ENCODE measurements at places on chromosomes 1 and 21.

DNA sequence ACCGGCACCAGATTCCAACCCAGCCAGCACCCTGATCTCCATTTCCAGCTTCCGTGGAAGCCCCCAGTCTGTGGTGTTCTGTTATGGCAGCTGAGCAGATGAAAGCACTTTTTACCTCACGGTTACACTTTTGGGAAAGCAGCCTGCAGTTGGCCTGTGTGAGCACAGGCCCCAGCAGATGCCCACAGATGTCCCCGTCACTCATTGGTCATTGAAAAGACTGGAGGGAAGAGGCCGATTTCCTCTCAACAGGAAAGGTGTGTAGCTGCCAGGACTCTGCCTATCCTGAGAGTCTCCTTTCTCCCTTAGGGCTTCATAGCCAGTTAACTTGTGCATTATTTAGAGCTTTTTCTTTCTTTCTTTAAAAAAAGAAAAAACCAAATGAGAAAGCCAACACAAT is 123.0 kb downstream of the PCBP3 start:
- H3K4me1 ChIP-seq: no peaks in the 10 kb centered on the region
- DNase-seq: no peak
- no peaks in the 10 kb centered on the region for H3K36me3 ChIP-seq
- H3K27me3 ChIP-seq: no peaks in the 10 kb centered on the region

GRCh38 chr1:219121679-219122078 is 52.0 kb upstream of the LYPLAL1 start:
- H3K27me3 ChIP-seq: no peaks in the 10 kb centered on the region
- DNase-seq: no peak
- H3K36me3 ChIP-seq: no peaks in the 10 kb centered on the region
- H3K27ac ChIP-seq: peak overlapping the region; percentile 47

DNA sequence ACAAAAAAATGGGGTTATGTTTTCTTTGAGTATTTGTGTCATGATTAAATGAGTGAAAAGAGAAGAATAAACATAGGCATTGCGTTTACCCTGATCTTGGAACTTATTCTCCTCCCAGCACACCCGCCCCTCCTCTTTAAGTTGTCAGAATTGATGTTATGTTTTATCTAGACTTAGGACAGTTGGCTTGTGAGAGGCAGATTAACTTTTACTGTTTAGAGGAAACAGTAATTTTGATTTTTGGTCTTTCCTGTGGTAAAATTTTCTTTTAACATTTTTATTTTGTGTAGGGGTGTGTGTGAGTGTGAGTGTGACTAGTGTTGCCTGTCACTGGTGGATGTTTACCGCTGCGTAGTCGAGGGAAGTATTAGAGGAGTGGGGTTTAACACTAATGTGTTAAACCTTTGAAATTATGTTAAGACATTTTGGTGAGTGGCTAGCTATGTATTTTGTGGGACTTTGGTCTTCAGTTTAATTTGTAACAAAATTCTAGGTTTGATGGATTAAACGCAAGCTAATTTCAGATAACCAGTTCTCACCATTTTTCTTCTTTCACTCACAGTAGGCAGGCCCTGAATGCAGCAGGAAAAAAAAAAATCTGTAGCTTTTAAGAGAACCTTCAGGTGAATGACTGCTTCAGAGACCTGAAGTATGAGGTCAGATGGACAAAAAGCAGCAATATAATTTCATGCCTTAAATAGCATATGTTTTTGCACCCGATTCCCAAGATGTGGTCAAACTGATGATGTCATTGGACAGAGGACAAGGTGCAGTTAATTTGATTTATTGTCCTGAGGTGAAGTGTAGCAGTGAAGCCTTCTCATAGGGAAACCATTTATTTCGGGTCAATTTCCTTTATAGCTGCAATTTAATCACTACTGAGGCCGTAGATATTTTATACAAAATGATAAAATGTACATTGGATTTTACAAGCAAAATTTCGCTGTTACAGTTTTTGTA is 2.7 kb downstream of the POU2F1 start:
- peaks cover 67% of the 10 kb centered on the region for H3K4me1 ChIP-seq
- no peaks in the 10 kb centered on the region for H3K27me3 ChIP-seq
- no peaks in the 10 kb centered on the region for H3K36me3 ChIP-seq
- no peak for DNase-seq

DNA sequence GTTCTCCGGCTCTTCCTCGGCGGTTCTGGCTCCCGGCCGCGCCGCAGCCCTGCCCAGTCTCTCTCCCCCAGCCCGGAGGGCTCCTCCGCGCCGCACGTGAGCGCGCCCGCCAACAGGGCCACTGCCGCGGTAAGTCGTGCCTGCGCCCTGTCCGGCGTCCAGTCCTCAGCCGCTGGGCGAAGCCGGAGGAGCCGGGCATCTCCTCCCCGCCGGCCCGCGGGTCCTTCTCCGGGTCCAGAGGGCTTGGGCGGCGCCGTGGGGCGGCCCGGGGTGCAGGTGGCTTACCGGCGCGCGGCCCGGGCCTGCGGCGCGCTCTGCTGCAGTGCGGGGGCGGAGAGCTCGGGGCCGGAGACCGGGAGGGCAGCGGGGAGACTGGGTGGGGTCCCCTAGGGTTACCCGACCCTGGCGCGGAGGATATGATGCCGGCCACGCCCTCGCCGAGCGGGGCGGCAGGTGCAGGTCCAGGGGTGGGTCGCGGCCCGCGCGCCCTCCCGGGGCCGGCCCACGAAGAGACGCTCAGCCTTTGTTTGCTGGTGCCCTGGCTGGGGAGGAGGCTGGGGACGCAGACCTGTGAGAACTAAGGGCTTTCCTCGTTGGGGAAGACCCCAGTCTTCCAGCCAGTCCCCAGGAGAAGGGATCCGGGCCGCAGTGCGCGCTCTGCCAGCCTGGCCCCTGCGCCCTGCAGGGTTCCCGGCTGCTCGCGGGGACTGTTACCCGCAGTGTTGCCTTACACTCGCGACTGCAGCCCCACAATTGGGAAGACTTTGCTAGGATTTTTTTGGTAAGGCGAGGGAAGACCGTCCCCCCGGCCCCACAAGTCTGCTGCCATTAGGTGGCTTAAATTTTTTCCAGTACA is at the start of gene DOP1B:
DOP1B (plus strand) TSS at position 10 of the 856 bp plus-strand sequence. CDS start 7,910 bp downstream, outside the sequence.
- H3K4me1 ChIP-seq: peaks cover 28% of the 10 kb centered on the region
- no peaks in the 10 kb centered on the region for H3K27me3 ChIP-seq
- H3K27ac ChIP-seq: peak within 1 kb of the TSS; percentile 55
- H3K4me3 ChIP-seq: peak within 1 kb of the TSS; percentile 85
- no peaks in the 10 kb centered on the region for H3K36me3 ChIP-seq
- DNase-seq: no peak

GRCh38 chr1:51219022-51219421 is 17.1 kb upstream of the RNF11 start:
- H3K27me3 ChIP-seq: no peaks in the 10 kb centered on the region
- H3K27ac ChIP-seq: no peak overlapping the region
- no peak overlapping the region for H3K4me3 ChIP-seq

GRCh38 chr21:30104241-30104640 is 62.4 kb downstream of the CLDN17 start:
- no peak for DNase-seq
- H3K27me3 ChIP-seq: no peaks in the 10 kb centered on the region
- no peaks in the 10 kb centered on the region for H3K4me1 ChIP-seq
- H3K4me3 ChIP-seq: no peak overlapping the region
- no peak overlapping the region for H3K27ac ChIP-seq
- H3K36me3 ChIP-seq: no peaks in the 10 kb centered on the region

DNA sequence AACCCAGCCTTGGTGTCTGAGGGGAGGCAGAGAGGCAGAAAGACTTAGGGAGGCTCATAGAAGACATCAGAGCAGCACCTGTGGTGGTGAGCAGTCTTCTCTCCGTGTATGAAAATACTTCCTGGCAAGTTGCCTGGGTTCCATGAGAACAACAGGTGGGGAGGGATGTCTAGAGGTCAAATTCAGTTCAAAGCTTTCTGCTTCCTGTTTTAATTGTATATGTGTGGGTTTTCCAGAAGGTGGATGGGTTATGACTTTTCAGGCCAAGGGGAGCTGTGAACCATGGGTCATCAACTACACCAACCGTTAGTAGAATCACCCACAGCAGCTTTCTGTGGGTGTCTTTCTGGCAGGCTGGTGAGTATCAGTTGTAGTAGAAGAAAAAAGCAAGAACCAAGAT is 4.1 kb upstream of the FCRL2 start:
- no peak overlapping the region for H3K27ac ChIP-seq
- no peaks in the 10 kb centered on the region for H3K27me3 ChIP-seq
- no peaks in the 10 kb centered on the region for H3K4me1 ChIP-seq
- H3K4me3 ChIP-seq: no peak overlapping the region
- H3K36me3 ChIP-seq: no peaks in the 10 kb centered on the region

GRCh38 chr1:208880433-208881100 is 636.4 kb upstream of the PLXNA2 start:
- H3K36me3 ChIP-seq: no peaks in the 10 kb centered on the region
- no peak overlapping the region for H3K27ac ChIP-seq
- no peak for DNase-seq
- H3K4me3 ChIP-seq: no peak overlapping the region
- no peaks in the 10 kb centered on the region for H3K4me1 ChIP-seq

DNA sequence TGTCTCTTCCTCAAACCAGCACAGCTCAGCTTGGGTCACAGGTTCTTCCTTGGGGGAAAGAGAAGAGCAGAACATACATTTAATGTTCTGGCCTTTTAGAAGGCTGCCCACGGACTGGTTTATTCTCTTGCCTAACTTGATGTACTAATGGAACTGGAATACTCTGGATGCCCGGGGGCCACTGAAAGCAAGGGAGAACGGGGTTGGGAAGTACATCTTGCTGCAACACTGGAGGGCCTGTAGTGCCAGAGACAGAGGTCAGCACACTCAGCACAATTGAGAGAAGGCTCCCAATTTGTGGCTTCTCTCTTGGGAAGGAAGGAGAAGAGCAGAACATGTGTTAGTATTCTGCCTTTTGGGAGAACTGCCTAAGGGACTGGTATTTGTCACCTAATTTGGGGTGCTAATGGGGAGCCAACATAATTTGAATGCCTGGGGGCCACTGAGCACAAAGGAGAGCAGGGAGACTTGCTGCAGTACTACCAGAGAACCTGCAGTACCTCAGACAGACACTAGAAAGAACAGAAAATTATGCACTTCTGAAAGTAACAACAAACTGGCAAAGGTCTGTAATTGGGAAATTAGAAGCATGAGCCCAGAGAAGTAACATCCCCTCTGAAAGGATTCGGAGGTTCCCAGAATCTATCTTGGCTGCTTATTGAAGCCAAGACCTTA is 14.1 kb downstream of the ZNF691 start:
- no peaks in the 10 kb centered on the region for H3K4me1 ChIP-seq
- H3K27me3 ChIP-seq: no peaks in the 10 kb centered on the region
- no peak overlapping the region for H3K4me3 ChIP-seq

GRCh38 chr21:38995731-38996130 is 187.5 kb downstream of the PSMG1 start:
- H3K4me1 ChIP-seq: peaks cover 14% of the 10 kb centered on the region
- no peak overlapping the region for H3K4me3 ChIP-seq
- no peaks in the 10 kb centered on the region for H3K27me3 ChIP-seq
- no peaks in the 10 kb centered on the region for H3K36me3 ChIP-seq
- H3K27ac ChIP-seq: no peak overlapping the region
- DNase-seq: no peak

- DNase-seq: no peak
- no peak overlapping the region for H3K27ac ChIP-seq
- H3K4me3 ChIP-seq: no peak overlapping the region
- no peaks in the 10 kb centered on the region for H3K4me1 ChIP-seq
These were observed 8.4 kb downstream of the TAF5L start for GRCh38 chr1:229617351-229618100.

GRCh38 chr1:114286179-114286578 is 132.5 kb upstream of the SYT6 start:
- H3K27me3 ChIP-seq: no peaks in the 10 kb centered on the region
- DNase-seq: no peak
- no peak overlapping the region for H3K27ac ChIP-seq
- no peak overlapping the region for H3K4me3 ChIP-seq
- H3K36me3 ChIP-seq: no peaks in the 10 kb centered on the region

- H3K36me3 ChIP-seq: no peaks in the 10 kb centered on the region
- peak overlapping the region; percentile 5 for H3K27ac ChIP-seq
- H3K4me3 ChIP-seq: no peak overlapping the region
- H3K27me3 ChIP-seq: no peaks in the 10 kb centered on the region
- no peaks in the 10 kb centered on the region for H3K4me1 ChIP-seq
These were observed 321.3 kb upstream of the USP24 start for GRCh38 chr1:55536545-55536865.

DNA sequence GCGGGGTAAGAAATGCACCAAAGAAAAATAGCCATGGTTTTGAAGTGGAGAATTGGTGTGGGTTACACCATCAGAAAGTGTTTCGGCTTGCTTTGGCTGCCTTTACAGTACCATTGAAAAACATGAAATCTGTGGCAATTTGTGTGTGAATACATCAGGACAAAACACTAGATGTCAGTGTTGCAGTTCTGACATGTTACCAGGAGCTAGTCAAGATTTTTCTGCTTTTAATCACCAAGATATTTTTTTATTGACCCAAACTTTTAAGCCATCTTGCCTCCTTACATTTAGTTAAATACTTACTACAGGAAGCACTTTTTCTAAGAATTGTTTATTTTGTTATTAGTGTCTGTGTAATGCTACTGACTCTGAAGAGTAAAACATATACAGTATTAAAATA is 14.3 kb downstream of the RRP15 start:
- H3K4me1 ChIP-seq: no peaks in the 10 kb centered on the region
- no peak overlapping the region for H3K4me3 ChIP-seq
- no peaks in the 10 kb centered on the region for H3K36me3 ChIP-seq
- no peak overlapping the region for H3K27ac ChIP-seq

- peaks cover 27% of the 10 kb centered on the region for H3K4me1 ChIP-seq
- no peak overlapping the region for H3K27ac ChIP-seq
These were observed 29.8 kb downstream of the UCK2 start for GRCh38 chr1:165857046-165857801.

DNA sequence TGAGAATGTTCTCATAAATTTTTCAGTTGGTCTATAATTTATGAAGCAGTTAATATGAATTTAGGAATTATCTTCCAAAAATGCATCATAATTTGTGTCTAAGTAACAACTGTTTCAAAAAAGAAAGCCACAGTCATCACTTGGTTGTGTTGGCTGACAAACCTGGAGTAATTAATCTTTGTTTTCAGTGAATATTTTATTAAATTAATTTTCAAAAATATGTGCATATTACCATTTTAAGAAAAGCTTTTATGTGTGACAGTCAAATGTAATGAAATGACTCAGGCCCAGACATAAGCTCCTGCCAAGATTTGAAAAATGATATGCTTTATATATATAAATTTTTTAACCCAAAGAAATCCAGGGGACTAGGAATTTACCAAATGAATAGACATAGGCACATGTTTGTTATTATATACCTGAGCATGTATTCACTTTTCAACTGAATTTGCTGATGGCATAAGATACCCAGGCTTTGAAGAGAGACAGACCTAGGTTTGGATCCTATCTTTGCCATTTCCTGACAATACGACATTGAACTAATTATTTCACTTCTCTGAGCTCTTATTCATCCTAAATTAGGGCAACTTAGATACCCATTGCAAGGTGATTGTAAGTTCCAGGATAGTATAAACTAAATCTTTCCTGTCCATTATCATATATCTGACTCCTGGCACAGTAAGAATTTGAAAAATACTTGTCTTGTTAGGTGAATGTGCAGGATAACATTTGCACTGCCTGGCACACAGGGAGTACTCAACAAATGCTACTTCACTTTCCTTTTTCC is 729.5 kb upstream of the ADGRL2 start:
- H3K27me3 ChIP-seq: no peaks in the 10 kb centered on the region
- H3K4me1 ChIP-seq: no peaks in the 10 kb centered on the region
- H3K27ac ChIP-seq: no peak overlapping the region
